ENCODE measurements at places on chromosomes 4 and X.

GRCh38 chr4:159155119-159155518 is 52.2 kb downstream of the RAPGEF2 start:
- DNase-seq, result no peak

DNA sequence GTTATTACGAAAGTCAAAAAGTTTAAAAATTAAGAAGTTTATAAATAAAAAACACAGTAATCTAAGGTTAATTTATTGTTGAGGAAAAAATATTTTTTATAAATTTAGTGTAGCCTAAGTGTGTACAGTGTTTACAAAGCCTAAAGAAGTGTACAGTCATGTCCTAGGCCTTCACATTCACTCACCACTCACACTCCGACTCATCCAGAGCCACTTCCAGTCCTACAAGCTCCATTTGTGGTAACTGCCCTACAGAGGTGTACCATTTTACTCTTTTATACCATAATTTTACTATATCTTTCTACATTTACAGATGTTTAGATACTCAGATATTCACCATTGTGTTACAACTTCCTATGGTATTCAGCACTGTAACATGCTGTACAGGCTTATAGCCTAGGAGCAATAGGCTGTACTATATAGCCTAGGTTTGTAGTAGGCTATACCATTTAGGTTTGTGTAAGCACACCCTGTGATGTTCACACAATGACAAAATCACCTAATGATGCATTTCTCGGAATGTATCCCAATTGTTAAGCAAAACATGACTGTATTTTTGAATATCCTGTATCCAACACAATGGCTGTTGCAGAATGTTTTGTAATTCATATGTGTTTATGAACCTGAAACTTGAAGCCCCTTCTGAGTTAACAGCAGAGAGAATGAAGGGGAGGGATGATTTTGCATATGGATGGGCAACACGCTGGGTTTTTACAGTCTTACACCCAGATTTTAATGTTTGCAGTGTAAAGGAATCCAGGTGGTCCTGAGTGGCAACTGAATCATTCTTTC is 3.1 kb downstream of the PPBP start:
- DNase-seq, result no peak

GRCh38 chrX:139739138-139739537 is 31.2 kb upstream of the MCF2 start:
- no peak for DNase-seq

DNA sequence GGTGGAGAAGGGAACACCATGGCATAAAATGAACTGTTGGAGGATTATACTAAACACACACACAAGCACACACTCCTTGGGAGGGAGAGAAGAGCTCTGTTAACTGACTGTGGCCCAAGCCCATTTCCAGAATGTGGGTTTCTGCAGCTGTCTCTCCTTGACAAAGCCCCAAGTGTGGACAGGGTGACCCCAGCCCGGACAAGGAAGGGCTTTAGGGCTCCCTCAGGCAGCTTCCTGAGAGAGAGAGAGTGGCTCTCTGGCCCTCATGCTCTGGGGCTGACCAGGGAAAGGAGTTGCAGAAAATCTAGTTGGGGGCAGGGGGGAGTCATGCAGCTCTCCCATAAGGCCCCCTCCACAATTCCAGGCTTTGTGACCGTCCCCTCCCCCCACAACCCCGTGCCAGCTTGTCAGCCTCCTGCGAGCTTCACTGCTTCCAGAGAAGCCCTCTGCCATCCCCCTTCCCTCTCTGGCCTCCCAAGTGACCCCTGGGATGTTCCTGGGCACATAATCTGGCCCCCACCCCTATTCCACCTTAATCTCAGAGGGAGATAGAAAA is 590 bp downstream of the ARHGEF9 start:
- no peak for DNase-seq
